Heart right ventricle (tissue), 16 donors: ENCODE measurements at places on chromosomes 13 and 19. TPM values are rescaled to one million over a fixed set of nuclear protein-coding genes. Genes with fewer than 3 reads are reported as not detected.

Gene PRX
- total RNA-seq, result 3.2 TPM

Gene ZNF784
- total RNA-seq, result 10.4 TPM

Gene NCAN
- total RNA-seq, result not detected

Gene LRCH1
- 13.9 TPM for total RNA-seq

Gene SPRED3
- total RNA-seq, result 0.99 TPM

Gene TGFB1
- 9.8 TPM for total RNA-seq

- no peaks in the 10 kb centered on the region for H3K27me3 ChIP-seq
- peak; percentile 58 for DNase-seq
- no peaks in the 10 kb centered on the region for H3K36me3 ChIP-seq
- H3K4me1 ChIP-seq, result peaks cover 17% of the 10 kb centered on the region
- peak overlapping the region; percentile 83 for H3K4me3 ChIP-seq
Observed at GRCh38 chr13:99086267-99087097, 108.6 kb upstream of the DOCK9 start.

DNA sequence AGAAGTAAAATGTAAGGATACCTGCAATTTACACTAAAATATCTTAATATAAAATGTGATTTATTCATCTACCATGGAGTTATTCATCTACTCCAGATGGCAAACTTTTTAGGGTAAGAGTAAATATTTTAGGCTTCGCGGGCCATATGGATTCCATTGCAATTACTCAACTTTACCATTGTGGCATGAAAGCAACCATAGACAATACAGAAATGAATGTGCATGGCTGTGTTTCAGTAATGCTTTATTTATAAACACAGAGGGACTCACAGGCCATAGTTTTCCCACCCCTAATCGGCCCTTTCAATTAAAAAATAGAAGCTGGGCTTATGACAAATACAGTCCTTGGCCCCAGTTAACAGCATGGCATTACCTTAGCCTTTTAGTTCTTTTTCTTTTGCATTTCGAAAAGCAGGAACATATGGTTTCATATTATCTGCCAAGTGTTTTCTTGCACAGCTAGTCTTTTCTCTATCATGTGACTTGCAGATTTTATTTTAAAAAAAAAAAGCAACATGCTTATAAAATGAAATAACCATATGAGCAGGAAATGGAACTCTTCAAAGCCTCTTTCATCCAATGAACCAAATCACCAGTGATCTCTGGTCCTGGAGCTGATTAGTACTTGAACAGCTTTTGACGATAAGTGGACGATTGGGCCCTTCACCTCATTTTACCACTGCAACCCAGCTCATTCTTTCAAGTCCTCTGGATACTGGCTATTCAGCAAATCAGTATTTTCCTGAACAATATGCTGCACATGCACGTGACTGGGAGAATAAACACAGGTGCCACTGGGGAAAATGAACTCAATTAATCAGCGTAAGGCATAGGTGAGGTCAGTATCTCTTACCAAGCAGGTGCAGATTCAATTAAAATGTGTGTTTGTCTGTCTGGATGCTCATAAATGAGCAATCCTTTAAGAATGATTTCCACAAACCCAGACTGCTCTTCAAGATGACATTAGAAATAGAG, 63.9 kb downstream of the LHFPL6 start:
- H3K27me3 ChIP-seq, result no peaks in the 10 kb centered on the region
- no peak overlapping the region for H3K4me3 ChIP-seq
- H3K4me1 ChIP-seq, result peaks cover 82% of the 10 kb centered on the region
- no peak for DNase-seq

- peak overlapping the region; percentile 91 for H3K4me3 ChIP-seq
- peaks cover 5% of the 10 kb centered on the region for H3K36me3 ChIP-seq
- H3K27ac ChIP-seq, result peak overlapping the region; percentile 99
- peaks cover 54% of the 10 kb centered on the region for H3K4me1 ChIP-seq
Observed at GRCh38 chr19:3061182-3062161, 823 bp downstream of the TLE5 start.

DNA sequence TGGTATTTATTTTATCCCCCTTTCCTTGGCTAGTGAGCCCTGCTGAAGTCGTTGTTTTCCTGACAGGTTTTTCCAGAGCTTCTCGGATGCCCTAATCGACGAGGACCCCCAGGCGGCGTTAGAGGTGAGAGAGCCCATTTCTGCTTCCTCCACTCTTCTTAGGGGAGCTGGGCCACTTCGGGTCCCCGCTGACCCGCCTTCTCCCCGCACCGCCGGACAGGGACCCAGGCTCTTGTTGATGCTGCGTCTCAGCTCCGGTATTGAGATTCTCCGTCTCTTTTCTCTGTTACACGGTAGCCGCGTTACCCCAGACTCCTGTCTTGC, 306 bp downstream of the SUGT1 start:
- no peaks in the 10 kb centered on the region for H3K27me3 ChIP-seq
- no peaks in the 10 kb centered on the region for H3K36me3 ChIP-seq
- peaks cover 49% of the 10 kb centered on the region for H3K4me1 ChIP-seq

GRCh38 chr13:36069881-36070366, 61.3 kb downstream of the DCLK1 start:
- no peaks in the 10 kb centered on the region for H3K36me3 ChIP-seq
- H3K27me3 ChIP-seq, result no peaks in the 10 kb centered on the region
- H3K27ac ChIP-seq, result peak overlapping the region; percentile 62
- no peak for DNase-seq
- H3K4me3 ChIP-seq, result no peak overlapping the region
- no peaks in the 10 kb centered on the region for H3K4me1 ChIP-seq

DNA sequence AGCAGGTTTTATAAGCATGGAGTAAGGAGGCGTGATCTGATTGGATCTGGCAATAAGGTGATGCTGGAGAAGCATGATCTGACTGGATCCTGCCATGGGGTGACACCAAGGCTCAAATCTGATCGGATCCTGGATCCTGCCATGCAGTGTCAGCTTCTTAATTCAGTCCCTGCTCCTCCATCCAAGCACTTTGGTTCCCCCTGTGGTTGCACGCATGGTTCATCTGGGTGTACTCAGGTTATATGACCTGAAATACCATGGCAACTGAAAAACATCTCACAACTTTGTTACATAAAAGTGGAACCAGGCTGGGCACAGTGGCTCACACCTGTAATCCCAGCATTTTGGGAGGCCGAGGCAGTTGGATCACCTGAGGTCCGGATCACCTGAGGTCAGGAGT, 17.6 kb upstream of the KLK4 start:
- no peaks in the 10 kb centered on the region for H3K4me1 ChIP-seq
- no peak overlapping the region for H3K4me3 ChIP-seq
- H3K27me3 ChIP-seq, result peaks cover 60% of the 10 kb centered on the region
- H3K36me3 ChIP-seq, result no peaks in the 10 kb centered on the region
- no peak for DNase-seq

DNA sequence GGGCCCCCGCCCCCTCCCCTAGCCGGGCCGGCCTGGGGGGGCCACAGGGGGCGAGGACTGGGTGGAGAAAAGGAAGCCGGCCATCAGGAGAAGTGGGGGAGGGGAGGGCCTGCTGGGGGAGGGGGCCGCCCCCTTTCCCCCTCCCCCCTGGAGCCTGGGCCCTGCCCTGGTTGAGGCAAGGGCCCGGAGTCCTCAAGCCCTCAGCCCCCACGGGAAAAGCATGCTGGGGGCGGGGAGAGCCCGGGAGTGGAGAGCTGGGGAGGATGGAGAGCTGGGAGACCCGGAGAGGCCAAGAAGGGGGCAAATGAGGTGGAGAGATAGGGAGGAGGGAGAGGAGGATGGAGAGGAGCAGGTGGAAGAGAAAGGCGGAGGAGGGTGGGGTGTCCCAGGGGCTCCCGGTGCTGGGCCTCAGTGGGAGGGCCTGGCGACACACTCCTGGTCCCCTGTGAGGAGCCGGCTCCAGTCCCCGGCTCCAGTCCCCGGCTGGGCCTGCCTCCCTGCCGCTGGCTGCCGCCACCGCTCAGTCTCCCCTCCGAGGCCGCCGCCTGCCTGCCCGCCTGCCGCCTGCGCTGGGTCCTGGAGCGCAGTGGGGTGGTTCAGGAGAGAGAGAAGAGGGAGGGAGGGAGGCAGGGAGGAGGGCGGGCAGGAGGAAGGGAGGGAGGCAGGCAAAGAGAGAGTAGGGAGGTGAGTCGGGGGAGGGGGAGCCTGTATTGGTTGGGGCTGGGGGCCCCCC, at the start of gene GRIK5:
Gene GRIK5 (minus strand): TSS at position 588 of the 733 bp plus-strand sequence. CDS start 4,436 bp downstream, outside the sequence.
- H3K4me1 ChIP-seq, result peaks cover 1% of the 10 kb centered on the region
- H3K36me3 ChIP-seq, result no peaks in the 10 kb centered on the region
- DNase-seq, result no peak
- peaks cover 32% of the 10 kb centered on the region for H3K27me3 ChIP-seq
- peak within 1 kb of the TSS; percentile 15 for H3K27ac ChIP-seq
- peak within 1 kb of the TSS; percentile 49 for H3K4me3 ChIP-seq

DNA sequence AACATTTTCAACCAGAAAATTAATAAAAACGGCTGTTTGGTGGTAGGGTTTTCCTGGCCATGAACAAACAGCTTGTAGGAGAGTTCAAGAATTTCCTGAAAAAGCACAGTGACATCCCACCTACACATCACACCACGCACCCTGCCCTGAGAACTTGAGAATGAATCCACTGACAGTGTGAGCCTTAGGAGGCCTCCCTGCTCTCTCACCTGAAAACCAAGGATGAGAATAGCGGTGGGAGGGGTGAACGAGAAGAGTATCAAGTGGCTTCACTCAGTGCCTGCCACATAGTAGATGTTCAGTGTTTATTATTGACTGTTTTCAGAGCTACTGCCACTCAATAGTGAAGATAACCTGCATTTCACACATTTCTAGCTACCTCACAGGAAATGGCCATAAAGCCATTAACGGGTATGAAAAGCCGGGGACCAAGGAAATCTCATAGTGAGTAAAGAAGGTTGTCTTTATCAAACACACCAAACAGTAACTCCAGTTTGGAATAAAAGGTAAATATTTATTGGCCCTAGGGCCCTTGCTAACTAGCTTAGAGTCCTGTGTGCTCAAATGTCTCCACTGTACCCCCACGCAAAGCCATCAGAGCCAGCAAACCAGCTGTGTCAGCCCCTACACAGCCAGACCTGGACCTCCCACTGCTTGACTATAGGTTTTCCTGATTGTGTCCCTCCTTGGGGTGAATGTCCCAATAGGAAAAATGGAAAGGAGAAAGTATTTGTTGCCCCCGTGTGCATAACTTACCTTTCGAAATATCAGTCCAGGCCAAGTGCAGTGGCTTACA, 40.6 kb downstream of the TPT1 start:
- no peak overlapping the region for H3K27ac ChIP-seq
- DNase-seq, result no peak

DNA sequence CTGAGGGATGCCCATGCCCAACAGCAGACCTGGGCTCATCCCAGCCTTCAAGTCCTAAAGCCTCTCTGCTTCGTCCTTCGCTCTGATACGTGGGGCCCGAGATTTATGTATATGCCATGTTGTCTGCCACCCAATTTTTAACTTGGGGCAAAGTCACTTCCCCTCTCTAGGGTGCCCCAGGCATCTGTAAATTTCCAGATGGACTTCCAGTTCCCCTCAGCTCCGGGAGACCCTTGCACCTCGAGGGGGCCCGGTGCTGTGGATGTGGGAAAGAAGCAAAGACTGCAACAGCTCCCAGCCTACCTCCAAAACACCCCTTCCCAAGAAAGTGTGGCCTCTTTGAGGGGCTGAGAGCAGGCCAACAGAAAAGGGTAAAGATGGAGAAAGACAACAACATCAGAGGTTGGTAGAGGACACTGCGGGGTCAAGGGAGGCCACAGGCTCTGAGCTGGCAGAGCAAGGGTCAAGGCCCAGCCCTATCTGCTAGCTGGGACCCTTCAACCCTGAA, 97.4 kb downstream of the STK24 start:
- peaks cover 4% of the 10 kb centered on the region for H3K36me3 ChIP-seq
- DNase-seq, result no peak

GRCh38 chr19:15587663-15588062, 27.4 kb upstream of the CYP4F8 start:
- no peak for DNase-seq
- H3K27ac ChIP-seq, result no peak overlapping the region
- H3K4me1 ChIP-seq, result peaks cover 4% of the 10 kb centered on the region

- H3K4me3 ChIP-seq, result no peak overlapping the region
- H3K36me3 ChIP-seq, result no peaks in the 10 kb centered on the region
- H3K27ac ChIP-seq, result no peak overlapping the region
- H3K4me1 ChIP-seq, result no peaks in the 10 kb centered on the region
- no peak for DNase-seq
Observed at GRCh38 chr13:114151565-114152284, 19.3 kb upstream of the RASA3 start.

DNA sequence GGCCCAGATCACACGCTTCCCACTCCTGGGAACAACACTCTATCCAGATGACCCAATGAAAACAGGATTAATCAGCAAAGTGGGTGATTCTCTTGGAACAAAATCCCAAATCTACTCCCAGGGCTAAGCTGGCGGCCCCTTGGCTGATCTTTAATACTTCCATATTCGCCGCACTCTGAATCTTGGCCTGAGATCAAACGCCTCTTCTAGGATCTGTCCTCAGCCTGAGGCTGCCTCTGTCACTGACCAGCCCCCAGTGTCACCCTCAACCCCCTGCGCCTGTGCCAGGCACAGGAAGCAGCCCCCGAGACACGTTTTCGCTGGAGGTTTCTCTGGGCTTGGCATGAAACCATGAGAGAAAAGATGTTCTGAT, 2.4 kb upstream of the CTXN1 start:
- peaks cover 32% of the 10 kb centered on the region for H3K36me3 ChIP-seq
- H3K27ac ChIP-seq, result peak overlapping the region; percentile 58
- no peak overlapping the region for H3K4me3 ChIP-seq
- DNase-seq, result no peak

- H3K4me1 ChIP-seq, result no peaks in the 10 kb centered on the region
- DNase-seq, result no peak
- H3K27me3 ChIP-seq, result no peaks in the 10 kb centered on the region
- no peaks in the 10 kb centered on the region for H3K36me3 ChIP-seq
- H3K4me3 ChIP-seq, result no peak overlapping the region
Observed at GRCh38 chr13:34926508-34926907, 15.6 kb upstream of the NBEA start.

- no peak for DNase-seq
- no peak overlapping the region for H3K4me3 ChIP-seq
- no peak overlapping the region for H3K27ac ChIP-seq
- no peaks in the 10 kb centered on the region for H3K4me1 ChIP-seq
- H3K27me3 ChIP-seq, result no peaks in the 10 kb centered on the region
Observed at GRCh38 chr13:84902243-84902642, 897.0 kb downstream of the SLITRK6 start.

DNA sequence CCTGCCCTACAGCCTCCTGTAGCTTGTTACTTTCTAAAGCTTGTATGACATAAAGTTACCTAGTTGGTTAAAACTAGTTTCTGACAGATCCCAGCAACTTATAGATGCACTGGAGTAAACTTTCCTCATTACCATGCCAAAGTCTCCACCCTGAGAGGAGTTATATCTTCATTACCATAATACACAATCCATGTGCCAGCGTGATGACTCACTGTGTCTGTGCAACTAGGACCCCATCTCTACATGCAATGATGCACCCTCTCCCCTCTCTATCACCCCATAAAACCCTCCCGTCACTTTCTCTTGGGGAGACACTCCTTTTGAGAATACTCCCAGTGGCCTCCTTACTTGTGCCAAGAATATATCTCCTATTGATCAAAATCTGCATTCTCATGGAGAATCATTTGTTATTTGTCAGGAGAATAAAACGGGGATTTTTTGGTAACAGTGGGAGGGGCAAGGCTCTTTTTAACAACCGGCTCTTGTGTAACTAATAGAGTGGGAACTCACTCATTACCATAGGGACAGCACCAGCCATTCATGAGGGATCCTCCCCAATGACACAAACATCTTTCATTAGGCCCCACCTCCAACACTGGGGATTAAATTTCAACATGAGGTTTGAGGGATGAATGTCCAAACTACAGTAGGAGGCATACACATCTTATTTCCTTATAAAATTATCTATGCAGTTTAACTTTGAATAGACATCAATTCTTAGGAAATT, 235.1 kb upstream of the ATXN8OS start:
- no peaks in the 10 kb centered on the region for H3K36me3 ChIP-seq
- no peak overlapping the region for H3K4me3 ChIP-seq
- H3K27me3 ChIP-seq, result no peaks in the 10 kb centered on the region
